Caudate nucleus (tissue), 63 donors: ENCODE measurements at places on chromosomes 6 and 20.

- DNase-seq = no peak
Measured at GRCh38 chr6:57130661-57131177, 40.7 kb downstream of the ZNF451 start.

DNA sequence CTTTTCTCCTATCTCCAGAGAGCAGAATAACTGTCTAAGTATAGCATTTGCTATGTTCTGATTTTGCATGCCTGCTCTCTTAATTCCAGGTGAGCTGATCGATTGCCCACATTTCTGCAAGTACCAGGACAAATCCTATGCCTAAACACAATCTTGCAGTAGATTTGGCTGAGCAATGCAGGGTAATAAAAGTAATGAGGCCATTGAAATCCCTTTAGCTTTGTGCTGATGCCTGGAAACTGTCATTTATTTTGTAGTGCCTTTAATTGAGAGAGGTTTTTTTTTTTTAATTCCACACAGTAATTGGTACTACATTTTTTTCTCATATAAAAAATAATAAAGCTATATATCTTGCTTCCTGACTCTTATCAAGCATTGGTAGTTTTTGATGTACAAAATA, 252.3 kb downstream of the NKAIN2 start:
- no peak for DNase-seq

DNA sequence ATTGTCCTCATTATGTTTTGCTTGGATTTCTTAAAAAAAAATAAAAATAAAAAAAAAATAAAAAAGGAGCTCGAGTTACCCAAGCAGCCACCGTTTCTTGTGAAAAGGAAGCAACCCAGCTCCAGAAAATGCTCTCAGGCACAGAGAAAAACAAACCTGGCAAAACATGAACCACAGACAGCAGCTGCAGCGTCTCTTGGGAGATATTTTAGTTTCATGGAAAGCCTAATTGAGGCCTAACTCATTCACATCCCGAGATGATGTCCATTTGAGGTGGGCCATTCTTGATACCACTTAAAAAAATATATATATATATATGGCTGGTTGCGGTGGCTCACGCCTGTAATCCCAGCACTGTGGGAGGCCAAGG, 13.7 kb upstream of the MRAP2 start:
- no peak for DNase-seq

GRCh38 chr6:14656649-14657048, 539.1 kb downstream of the CD83 start:
- DNase-seq = no peak

DNA sequence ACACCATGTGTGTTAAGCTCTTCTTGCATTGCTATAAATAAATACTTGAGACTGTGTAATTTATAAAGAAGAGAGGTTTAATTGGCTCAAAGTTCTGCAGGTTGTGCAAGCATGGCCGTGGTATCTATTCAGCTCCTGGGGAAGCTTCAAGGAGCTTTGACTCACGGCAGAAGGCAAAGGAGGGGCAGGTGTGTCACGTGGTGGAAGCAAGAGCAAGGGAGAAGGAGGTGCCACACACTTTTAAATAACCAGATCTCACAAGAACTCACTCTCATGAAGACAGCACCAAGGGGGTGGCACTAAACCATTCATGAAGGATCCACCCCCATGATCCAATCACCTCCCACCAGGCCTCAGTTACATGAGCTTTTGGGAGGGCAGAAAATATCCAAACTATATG, 193.7 kb downstream of the ERMARD start:
- DNase-seq = no peak

GRCh38 chr6:84137051-84137375, 90.4 kb downstream of the CEP162 start:
- DNase-seq = no peak

DNA sequence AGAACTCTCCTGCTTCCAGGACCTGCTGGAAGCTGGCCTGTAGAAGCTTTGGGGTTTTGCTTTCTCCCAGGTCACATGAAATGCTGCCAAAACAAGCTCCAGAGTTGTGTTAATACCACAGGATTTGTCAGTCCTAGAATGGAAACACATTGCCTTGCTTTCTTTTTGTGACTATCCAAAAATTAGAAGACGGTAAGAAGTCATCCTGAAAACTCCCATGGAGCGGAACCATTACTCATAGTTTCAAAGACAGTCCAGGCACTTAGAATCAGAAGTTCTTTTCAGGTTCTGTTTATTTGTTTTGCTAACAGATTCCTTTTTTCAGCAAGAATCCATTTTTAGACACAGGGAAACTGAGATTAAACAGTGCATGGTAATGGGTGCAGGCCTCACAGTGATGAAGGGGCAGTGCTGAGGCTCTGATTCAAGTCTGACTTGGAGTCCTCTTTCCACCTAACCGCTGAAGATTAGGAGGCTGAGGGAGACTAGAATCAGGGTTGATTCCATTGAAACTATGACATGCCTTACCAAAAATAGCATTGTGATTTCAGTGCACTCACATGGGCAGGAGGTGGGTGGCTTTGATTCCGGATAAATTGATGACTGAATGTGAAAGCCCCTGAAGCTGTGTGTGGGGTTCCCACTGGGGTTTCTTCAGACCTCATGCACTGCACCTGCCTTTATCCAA, 72.2 kb upstream of the NAA20 start:
- no peak for DNase-seq

DNA sequence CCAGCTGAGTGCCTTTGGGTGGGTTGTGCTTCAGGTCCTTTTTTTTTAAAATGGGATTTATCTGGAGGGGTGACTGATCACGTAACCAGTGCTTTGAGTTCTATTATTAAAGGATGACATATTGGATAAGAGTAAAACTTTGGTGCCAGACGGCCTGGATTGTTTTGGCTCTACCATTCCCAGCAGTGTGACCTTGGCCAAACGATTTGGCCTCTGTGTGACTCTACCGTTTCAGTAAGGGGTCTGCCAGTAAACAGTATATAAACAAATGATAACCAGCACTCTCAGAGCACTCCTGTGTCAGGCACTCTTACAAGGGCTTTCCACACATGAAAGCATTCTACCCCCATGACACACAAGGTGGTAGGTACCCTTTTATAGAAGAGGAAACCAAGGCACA, 8.7 kb downstream of the SCRT2 start:
- DNase-seq = no peak

- DNase-seq = no peak
Measured at GRCh38 chr6:33815854-33816253, 12.1 kb upstream of the MLN start.

- DNase-seq = no peak
Measured at GRCh38 chr20:1874450-1875182, 20.6 kb upstream of the SIRPA start.

- DNase-seq = no peak
Measured at GRCh38 chr20:56207656-56208055, 40.9 kb upstream of the MC3R start.

GRCh38 chr20:5658912-5659345, 91.3 kb upstream of the SHLD1 start:
- DNase-seq = peak; percentile 40

GRCh38 chr6:33419580-33420490, at the start of gene SYNGAP1:
Gene SYNGAP1, plus strand, starts transcription at chr6:33420065. Its CDS starts 200 bp downstream, at chr6:33420265.
- peak; percentile 35 for DNase-seq

GRCh38 chr20:59939879-59940128, 301 bp downstream of the PPP1R3D start:
- DNase-seq = no peak

GRCh38 chr20:22226849-22227700, 357.3 kb downstream of the FOXA2 start:
- DNase-seq = no peak

- DNase-seq = no peak
Measured at GRCh38 chr20:9160757-9161156, 91.9 kb downstream of the PLCB4 start.

- no peak for DNase-seq
Measured at GRCh38 chr6:79134699-79135474, 56.8 kb upstream of the PHIP start.

DNA sequence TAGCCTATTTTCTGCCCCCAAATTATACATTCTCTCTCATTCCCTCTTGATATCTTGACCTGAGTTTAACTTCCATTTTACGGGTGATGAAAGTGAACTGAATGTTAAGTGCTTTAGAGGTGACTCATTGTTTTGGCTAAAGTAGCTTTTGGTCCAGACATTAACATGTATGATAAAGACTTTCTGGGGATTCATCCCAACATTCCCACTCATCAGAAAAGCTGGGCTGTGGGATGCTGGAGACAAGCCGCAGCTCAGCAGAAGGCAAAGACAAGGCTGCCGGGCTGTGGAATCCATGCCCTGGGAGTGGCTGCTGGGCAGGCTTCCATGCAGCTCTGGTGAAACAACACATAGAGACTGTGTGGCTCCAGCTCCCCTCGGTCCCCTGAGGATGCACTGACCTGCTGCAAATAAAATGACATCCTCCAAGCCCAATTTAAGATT, 89.9 kb upstream of the SYNDIG1 start:
- DNase-seq = no peak

DNA sequence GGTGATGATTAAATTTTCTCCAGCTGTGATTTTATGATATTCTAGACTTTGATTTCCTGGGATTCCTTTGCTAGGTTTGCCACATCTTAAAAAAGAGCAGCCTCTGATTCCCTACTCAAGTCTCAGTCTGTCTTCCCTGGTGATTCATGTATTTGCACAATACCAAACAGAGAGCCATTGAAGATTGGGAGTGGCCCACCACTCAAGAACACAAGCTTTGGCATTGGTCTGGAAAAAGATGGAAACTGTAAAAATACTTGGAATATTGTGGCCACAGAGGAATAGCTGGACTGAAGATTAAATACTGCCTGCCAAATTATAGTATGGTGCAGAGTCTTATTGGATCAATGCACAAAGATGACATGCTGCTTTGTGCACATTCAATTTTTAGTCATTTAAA, 32.9 kb downstream of the PTCHD4 start:
- no peak for DNase-seq

DNA sequence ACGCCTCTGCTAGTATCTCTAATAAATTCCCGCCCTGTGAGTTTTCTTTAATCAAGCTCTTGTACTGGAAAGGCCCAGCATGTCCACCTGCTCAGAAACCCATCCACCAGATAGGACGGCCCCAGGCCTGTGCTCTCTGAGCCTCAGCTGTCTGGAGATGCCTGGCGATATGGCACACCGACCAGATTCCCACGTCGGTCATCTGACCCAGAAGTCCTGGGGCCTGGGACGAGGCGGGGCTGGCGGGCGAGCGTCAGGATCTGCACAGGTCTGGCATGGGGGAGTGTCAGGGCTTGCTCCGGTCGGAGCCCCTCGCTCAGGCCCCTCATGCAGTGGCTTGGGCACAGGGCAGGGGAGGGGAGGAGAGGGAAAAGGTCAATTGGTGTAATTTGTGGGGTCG, 10.2 kb downstream of the RNASET2 start:
- DNase-seq = no peak

- DNase-seq = peak; percentile 75
Measured at GRCh38 chr6:31403283-31404060, at the start of gene MICA. Gene MICA, plus strand, starts transcription at chr6:31403595. Its CDS starts 38 bp downstream, at chr6:31403633.

GRCh38 chr6:126723541-126724170, 383.7 kb downstream of the CENPW start:
- no peak for DNase-seq

GRCh38 chr6:161238081-161238480, 35.8 kb downstream of the AGPAT4 start:
- DNase-seq = no peak

GRCh38 chr20:46708172-46708860, 1.1 kb upstream of the SLC2A10 start:
- no peak for DNase-seq

- DNase-seq = no peak
Measured at GRCh38 chr6:152356662-152357061, 280.5 kb downstream of the SYNE1 start.

- no peak for DNase-seq
Measured at GRCh38 chr6:1720620-1721322, 111.1 kb downstream of the FOXC1 start.

DNA sequence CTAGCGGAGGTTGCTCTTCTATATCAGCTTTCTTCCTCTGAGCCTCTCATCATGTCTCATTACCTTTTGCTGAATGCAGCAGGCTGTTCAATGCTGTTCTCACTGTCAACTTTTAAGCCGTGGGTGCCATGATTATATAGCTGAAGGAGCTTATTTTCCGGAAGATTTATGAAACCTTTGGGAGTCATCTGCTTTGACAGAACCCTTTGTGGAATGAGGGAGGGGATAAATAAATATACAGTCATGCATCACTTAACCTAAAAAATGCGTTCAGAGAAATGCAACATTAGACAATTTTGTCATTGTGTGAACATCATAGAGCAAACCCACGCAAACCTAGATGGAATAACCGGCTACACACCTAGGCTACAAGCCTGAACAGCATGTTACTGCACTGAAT, 102.2 kb upstream of the AKAP12 start:
- peak; percentile 2 for DNase-seq

DNA sequence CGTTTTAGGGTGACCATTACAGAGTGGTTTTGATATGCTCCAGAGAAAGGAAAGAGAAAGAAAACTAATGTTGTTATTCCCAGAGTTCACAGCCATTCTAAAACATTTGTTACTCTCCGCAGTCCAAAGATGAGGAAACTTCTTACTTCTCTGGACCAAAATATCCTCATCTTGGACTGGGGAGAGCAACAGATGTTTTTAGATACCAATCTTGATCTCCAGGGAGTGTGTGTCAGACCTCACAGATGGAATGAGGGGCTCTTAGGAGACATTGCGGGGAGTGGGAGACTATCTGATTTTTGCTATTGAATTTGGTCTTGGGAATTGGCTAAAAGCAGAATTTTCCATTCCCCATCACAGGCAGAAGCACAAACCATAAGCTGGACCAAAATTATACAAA, 110.8 kb downstream of the TNFAIP3 start:
- no peak for DNase-seq

- no peak for DNase-seq
Measured at GRCh38 chr6:106158816-106159215, 72.7 kb downstream of the PRDM1 start.

GRCh38 chr20:62580733-62581132, 61.6 kb upstream of the SLCO4A1 start:
- no peak for DNase-seq

- no peak for DNase-seq
Measured at GRCh38 chr6:122861594-122861993, 72.5 kb downstream of the SMPDL3A start.

GRCh38 chr6:27314046-27314445, 2.0 kb upstream of the POM121L2 start:
- DNase-seq = no peak

GRCh38 chr20:6699921-6700562, 67.4 kb upstream of the BMP2 start:
- DNase-seq = no peak

DNA sequence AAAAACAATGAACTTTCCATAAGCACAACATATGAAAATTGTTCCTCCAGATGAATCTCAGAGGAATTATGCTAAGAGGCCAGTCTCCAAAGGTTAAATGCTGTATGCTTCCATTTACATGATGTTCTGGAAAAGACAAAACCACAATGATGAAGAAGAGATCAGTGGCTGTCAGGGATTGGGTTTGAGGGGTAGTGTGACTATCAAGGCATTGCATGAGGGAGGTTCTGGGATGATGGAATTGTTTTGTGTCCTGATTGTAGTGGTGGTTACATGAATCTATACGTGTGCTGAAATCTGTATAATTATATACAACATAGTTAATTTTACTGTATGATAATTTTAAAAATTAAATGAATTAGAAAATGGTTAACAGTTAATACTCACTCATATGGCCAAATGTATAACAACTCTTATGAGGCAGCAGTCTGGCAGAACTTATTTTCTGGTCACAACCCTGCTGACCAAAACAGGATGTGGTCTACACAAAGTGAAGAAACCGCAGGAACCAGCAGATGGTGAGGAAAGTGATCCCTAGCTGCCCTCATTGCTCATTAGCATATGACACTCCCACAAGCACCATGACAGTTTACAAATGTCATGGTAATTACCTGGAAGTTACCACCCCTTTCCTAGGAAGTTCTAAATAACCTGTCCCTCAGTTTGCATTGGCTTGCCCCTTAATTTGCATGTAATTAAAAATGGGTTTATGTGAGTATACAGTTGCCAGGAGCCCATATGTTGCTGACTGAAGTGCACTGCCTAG, 31.9 kb downstream of the NSFL1C start:
- DNase-seq = peak; percentile 2
